T-helper 1 cell (primary cell): ENCODE measurements at places on chromosomes 3 and 15.

GRCh38 chr15:37028625-37029296 is 71.6 kb downstream of the MEIS2 start:
- no peak for DNase-seq

GRCh38 chr3:60313951-60314461 is 937.2 kb downstream of the FHIT start:
- DNase-seq, result no peak

GRCh38 chr15:38266247-38266986 is 13.8 kb downstream of the SPRED1 start:
- DNase-seq, result no peak

DNA sequence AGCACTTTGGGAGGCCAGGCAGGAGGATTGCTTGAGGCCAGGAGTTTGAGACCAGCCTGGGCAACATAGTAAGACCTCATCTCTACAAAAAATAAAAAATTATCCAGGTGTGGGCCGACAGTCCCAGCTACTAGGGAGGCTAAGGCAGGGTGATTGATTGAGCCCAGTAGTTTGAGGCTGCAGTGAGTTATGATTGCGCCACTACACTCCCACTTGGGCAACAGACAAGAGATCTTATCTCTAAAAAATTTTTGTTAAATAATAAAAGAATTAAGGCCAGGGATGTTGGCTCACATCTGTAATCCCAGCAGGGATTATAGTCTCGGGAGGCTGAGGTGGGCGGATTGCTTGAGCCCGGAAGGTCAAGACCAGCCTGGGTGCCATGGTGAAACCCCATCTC is 25.8 kb upstream of the NFKBIZ start:
- no peak for DNase-seq

DNA sequence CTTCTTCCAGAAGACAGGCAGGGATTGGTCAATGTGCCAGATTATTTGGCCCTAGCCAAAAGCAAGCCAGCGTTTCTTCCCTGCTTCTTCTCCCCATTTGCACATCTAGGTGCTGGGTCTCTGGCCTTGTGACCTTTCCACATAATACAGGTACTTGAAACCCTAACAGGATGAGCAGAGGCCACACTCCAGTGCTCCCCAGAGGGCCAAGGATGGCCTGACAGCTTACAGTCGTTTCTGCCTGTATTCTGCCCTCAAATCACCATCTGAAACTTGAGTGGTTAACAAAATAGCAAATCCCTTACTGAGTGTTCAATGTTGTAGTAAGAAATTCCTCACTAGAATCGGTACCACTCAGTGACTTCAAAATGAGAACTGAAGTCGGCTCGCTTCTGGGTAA is 29.1 kb downstream of the MKRN2 start:
- no peak for DNase-seq

- no peak for DNase-seq
Observed at GRCh38 chr3:131619821-131620220, 117.0 kb upstream of the MRPL3 start.

DNA sequence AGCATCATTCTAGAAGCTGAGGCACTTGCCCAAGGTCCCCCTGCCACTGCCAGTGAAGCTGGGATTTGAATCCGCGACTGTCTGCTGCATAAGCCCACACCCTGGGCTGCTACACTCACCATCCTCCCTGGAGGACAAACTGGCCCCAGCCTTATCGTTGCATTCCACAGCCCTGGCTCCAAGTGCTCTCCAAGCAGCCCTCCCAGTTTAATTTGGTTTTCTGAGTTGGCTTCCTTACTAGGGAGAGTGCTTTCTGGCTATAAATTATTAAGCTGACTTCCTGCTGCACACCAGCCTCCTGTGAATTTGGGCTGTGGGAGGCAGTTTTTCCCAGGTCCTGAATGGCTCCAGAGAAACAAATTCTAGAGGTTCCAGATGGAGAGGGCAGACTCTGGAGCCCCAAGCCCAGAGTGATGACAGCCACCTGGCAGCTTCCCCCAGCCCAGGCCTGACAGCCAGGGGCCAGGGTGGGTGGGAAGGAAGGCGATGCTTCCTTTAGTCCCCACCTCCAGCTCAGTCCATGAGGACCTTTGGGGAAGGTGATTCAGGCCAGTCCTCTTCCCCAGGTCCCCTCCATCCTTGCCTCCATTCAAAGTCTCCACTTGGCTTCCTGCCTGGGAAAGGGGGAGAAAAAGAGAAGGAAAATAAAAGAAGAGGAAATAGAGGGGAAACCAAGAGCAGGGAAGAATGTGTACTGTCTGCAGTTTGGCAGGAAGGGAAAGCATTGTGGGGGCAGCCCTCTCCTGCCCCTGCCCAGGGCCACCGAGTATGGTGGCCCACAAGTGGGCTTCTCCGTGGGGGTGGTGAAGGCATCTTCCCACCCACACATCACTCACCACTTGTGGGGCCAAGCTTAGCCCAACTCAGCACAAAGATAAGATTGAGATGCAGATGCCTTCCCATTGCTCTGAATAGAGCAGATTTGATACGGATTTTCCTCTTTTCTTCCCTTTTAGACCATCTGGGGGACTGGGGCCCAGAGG is 69.6 kb downstream of the SEMA5B start:
- DNase-seq, result no peak

- DNase-seq, result no peak
Observed at GRCh38 chr15:27833178-27833577, 265.9 kb downstream of the OCA2 start.

DNA sequence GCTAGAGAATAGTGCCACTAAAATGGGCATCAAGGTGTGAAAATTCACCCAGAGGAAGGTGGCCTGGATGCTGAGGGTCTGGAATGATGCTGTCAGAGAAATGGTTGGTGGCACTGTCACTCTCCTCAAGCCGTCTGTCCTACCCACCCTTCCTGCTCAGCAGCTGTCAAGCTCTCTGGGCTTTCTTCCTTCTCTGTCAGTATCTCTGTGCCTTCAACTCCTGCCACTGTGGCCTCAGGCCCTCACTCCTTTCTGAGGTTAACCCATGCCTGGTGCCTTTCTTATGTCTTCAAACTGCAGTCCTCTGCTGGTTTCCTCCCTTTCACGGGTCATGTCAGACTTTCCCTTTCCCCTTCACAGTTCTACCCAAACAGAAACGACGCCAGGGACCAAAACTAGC is 4.4 kb downstream of the MYO5C start:
- DNase-seq, result no peak

- DNase-seq, result no peak
Observed at GRCh38 chr15:39565851-39566250, 15.0 kb upstream of the THBS1 start.

GRCh38 chr15:75930866-75931265 is 27.2 kb downstream of the FBXO22 start:
- no peak for DNase-seq

GRCh38 chr3:71183549-71183948 is 400.0 kb downstream of the FOXP1 start:
- DNase-seq, result no peak

GRCh38 chr15:25381579-25381978 is 57.2 kb downstream of the UBE3A start:
- no peak for DNase-seq

DNA sequence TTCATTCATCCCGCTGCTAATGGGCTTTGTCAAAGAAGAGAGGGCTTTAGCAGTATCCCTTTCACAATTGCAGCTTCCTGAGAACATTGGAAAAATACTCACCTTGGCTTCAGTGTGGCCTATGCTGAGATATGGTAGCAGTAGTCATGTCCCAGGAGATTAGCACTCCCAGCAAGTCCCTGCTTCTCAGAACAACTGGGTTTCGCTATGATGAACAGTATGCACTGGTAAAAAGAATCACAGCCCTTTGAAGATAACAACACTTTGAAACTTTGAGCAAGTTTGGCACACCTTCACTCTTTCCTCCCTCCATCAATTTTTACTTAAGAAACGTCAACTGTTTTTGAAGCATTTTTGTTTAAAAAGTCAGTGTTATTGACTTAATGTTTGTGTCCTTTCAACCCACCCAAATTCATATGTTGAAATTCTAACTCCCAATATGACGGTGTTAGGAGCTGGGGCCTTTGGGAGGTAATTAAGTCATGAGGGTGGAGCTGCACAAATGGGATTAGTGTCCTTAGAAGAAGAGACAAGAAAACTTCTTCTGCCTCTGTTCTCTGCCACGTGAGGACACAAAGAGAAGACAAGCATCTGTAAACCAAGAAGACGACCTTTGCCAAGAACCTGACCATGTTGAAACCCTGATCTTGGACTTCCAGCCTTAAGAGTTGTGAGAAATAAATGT is 17.8 kb upstream of the PLSCR4 start:
- no peak for DNase-seq

DNA sequence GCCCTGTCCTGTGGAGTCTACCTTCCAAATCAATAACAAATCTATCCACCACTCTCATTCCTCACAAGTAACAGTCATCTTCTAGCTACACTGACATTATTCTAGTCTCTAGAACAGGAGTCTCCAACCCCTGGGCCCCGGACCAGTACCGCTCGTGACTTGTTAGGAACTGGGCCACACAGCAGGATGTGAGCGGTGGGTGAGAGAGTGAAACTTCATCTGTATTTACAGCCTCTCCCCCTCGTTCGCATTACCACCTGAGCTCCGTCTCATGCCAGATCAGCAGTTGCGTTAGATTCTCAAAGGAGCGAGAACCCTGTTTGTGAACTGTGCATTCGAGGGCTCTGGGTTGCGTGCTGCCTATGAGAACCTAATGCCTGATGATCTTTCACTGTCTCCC is 31.9 kb downstream of the ROBO2 start:
- DNase-seq, result no peak

- DNase-seq, result no peak
Observed at GRCh38 chr3:180408654-180409053, 193.3 kb upstream of the TTC14 start.

GRCh38 chr3:11613851-11614487 is 29.7 kb downstream of the VGLL4 start:
- no peak for DNase-seq

DNA sequence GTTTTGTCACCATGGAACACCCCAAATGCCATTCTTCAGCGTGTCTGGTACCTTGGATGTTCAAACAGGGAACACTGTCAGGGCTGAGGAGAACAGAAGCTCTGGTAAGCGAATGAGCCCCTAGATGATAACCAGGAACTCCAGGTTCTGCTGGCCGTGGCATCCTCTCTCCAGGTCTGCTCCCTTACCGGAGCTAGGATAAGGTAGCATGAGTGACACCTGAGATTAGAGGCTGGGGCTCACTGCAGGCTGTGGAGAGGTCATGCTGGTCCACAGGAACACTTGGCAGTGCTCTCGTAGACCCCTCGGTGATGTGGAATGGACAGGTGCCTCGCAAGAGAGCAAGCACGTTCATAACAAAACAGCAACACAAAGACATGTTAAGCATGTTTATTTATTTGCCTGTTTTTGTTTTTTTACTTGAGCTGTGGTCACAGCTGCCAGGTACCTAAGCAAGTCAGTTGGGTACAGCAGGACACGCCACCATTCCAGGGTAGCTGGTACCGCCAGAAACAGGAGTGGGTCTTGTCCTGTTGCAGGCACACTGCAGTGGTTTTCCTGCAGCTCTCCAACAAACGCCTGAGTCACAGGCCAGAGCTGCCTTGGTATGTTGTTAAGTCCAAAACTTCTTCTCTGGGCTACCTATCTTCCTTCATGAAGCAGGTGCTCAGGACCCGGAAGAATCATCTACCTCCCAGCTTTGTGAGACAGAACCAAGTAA is 4.6 kb downstream of the RBM15B start:
- no peak for DNase-seq

- no peak for DNase-seq
Observed at GRCh38 chr15:68725736-68726135, 95.0 kb downstream of the ANP32A start.

DNA sequence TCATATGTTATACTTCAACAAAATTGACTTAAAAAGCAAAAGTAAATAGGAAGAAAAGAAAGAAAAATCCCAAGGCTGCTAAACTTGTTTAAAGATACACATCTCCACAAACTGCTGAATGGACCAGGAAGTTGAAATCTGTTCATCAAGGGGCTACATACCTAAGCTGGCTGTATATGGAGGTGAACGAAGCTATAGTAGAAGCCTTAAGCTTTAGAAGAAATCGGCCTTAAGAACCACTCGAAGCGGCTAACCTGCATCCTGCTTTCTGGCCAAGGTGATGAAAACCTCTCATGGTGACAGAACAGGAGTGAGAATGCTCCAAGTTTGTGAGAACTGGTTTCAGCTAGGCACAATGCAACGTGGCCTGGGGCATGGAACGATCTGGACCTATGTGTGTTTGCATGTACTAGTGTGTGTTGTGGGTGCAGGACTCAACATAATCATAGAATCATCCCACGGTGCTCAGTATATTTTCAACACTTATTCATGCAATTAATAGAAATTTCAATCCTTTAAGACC is 31.3 kb upstream of the SPTBN5 start:
- DNase-seq, result no peak
